ENCODE measurements at places on chromosomes 16 and 17.

- DNase-seq, result peak; percentile 35
These were observed 12.9 kb upstream of the BBS2 start for GRCh38 chr16:56532714-56533113.

GRCh38 chr17:2137342-2138098, 82.6 kb downstream of the HIC1 start:
- DNase-seq, result peak; percentile 86

DNA sequence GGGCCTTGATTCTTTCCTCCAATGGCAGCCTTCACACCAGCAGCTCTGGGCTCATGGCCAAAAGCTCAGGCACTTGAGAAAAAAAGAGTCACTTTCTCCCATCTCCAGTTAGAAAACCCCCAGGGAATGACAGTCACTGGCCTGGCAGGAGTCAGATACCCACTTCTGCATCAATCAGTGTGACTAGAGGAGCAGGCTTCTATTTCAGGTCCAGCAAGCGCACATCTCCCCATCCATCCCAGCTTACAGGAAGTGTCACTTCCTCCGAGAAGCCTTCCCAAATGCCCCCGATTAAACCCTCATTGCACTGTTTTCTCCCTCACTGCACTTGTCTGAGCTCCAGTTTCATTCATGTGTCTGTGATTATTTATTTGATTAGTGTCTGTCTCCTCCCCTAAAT, 30.4 kb upstream of the CCL1 start:
- no peak for DNase-seq

- DNase-seq, result peak; percentile 56
These were observed 129.1 kb upstream of the LHX1 start for GRCh38 chr17:36808180-36808661.

DNA sequence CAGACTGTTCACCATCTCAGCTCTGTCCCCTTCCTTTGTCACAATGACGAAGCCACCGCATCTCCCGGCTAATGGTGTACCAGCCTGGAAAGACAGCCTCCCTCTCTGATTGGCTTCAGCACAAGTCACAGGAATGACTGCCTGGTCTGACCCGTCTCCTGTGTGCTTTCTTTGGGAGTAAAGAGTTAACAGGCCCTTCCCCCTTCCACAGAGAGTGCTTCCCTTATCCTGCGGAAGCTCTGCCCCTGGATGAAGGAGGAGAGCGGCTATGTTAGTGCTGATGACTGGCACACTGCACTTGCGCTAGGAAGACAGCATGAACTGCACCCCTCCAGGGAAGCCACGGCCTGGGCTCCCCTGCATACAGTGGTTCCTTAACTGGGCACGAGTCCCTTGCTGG, 11.3 kb downstream of the USB1 start:
- peak; percentile 49 for DNase-seq

Data from ELF-1 (cell line).